ENCODE measurements at places on chromosomes 7 and 10.

GRCh38 chr10:80161321-80162083 lies 29.0 kb downstream of the PLAC9 start:
- no peak for DNase-seq

DNA sequence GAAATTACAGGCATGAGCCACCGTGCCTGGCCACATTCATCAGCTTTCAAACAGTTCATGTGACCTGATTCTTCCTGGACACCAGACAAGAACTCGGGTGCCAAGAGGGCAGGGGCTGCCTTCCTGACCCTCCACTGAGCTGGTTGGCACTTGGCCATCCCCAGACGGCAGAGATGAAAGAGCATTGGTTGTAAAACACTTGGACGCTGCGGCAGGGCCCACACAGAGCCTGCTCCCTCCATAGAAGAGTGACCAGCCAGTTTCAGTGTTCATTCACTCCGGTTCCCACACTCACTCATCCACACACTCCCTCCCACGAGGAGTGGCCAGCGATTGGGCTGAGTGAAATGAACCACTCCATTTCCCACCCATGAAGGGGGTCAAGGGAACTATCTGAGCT lies 112.3 kb downstream of the ITGB8 start:
- DNase-seq = no peak

GRCh38 chr10:34996843-34997242 lies 93.3 kb downstream of the CUL2 start:
- no peak for DNase-seq

DNA sequence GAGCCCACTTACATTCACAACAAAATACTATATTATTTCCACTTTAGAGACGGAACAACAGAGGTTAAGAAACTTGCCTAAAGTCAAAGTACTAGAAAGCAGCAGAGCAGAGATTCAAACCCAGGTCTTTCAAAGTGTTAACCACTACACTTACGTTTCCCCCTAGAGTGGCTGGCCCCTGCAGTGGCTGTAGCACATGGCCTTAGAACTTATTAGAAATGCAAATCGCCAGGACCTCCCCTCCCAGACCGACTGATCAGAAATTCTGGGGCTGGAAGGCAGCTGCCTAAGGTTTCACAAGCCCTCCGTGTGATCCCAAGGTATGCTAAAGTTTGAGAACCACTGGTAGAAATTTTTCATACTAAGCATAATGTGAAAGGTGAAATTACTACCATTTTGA lies 8.1 kb downstream of the MPP7 start:
- no peak for DNase-seq
